Neural progenitor cell (in vitro differentiated cells): ENCODE measurements at places on chromosomes 11 and 22. TPM values are rescaled to one million over a fixed set of nuclear protein-coding genes. Genes with fewer than 3 reads are reported as not detected.

The C22orf31 gene
- not detected in 2 replicates for total RNA-seq

The RNF26 gene
- total RNA-seq, result 17.1 and 48.2 TPM in 2 replicates

The OR8G1 gene
- total RNA-seq, result not detected in 2 replicates

The EXPH5 gene
- total RNA-seq, result 0.84 and 1.4 TPM in 2 replicates

The SREBF2 gene
- 64.0 and 145 TPM in 2 replicates for total RNA-seq

The DERL3 gene
- 1.1 and 7.7 TPM in 2 replicates for total RNA-seq

The SLC7A4 gene
- 0.34 TPM in 1 of 2 replicates, not detected in the other for total RNA-seq

The FJX1 gene
- 53.3 and 155 TPM in 2 replicates for total RNA-seq

DNA sequence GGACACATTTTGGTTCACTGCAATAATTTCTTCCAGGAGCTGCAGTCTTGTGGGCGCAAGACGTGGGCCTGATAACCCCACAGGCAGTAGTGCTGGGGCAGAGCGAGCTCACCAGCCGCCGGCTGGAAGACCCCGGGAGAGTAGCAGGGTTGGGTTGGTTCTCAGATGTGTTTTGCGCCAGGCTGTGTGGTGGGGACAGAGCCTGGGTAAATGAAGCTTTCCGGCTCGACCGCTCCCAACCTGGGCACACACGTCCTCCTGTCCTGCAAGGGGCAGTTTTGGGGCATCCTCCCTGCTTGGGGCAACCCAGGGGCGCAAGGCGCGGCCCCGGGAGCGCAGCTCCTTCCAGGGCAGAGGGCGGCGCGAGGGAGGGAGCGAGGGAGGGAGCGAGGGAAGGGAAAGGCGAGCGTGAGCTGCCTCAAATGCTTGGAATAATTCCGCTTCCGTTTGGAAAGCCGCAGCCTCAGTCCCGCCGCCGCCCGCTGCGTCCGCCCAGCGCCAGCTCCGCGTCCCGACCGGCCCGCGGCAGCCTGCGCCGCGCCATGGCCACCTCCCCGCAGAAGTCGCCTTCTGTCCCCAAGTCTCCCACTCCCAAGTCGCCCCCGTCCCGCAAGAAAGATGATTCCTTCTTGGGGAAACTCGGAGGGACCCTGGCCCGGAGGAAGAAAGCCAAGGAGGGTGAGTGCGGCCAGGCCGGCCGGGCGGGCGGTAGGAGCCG, at the start of gene PARVA:
Gene PARVA, plus strand, starts transcription at position 466 of the 718 bp plus-strand sequence. Its CDS starts 77 bp downstream, at position 543.
- peak within 1 kb of the TSS; percentile 97 for H3K27ac ChIP-seq
- peak; percentile 93 for DNase-seq
- H3K36me3 ChIP-seq, result no peaks in the 10 kb centered on the region
- peak within 1 kb of the TSS; percentile 90 for H3K4me3 ChIP-seq
- H3K27me3 ChIP-seq, result peaks cover 21% of the 10 kb centered on the region

GRCh38 chr11:98736833-98737232, 283.9 kb upstream of the CNTN5 start:
- no peak overlapping the region for H3K4me3 ChIP-seq
- H3K4me1 ChIP-seq, result no peaks in the 10 kb centered on the region
- DNase-seq, result no peak
- H3K27me3 ChIP-seq, result no peaks in the 10 kb centered on the region

GRCh38 chr11:9990221-9990973, 303.6 kb downstream of the SBF2 start:
- no peak overlapping the region for H3K4me3 ChIP-seq
- no peak overlapping the region for H3K27ac ChIP-seq
- no peaks in the 10 kb centered on the region for H3K36me3 ChIP-seq
- no peak for DNase-seq

GRCh38 chr11:87097582-87097981, 59.8 kb downstream of the TMEM135 start:
- H3K36me3 ChIP-seq, result peaks cover 5% of the 10 kb centered on the region
- H3K27ac ChIP-seq, result no peak overlapping the region
- H3K27me3 ChIP-seq, result no peaks in the 10 kb centered on the region
- H3K4me3 ChIP-seq, result no peak overlapping the region
- H3K4me1 ChIP-seq, result no peaks in the 10 kb centered on the region
- peak; percentile 62 for DNase-seq

GRCh38 chr11:83744620-83745192, 458.5 kb upstream of the CCDC90B start:
- no peaks in the 10 kb centered on the region for H3K4me1 ChIP-seq
- no peak overlapping the region for H3K27ac ChIP-seq
- H3K36me3 ChIP-seq, result no peaks in the 10 kb centered on the region
- DNase-seq, result no peak
- no peaks in the 10 kb centered on the region for H3K27me3 ChIP-seq
- no peak overlapping the region for H3K4me3 ChIP-seq

- H3K27ac ChIP-seq, result no peak overlapping the region
- no peak overlapping the region for H3K4me3 ChIP-seq
- peaks cover 10% of the 10 kb centered on the region for H3K27me3 ChIP-seq
- H3K4me1 ChIP-seq, result peaks cover 3% of the 10 kb centered on the region
These were observed 20.1 kb upstream of the PANX2 start for GRCh38 chr22:50150161-50151129.

GRCh38 chr11:73324665-73325035, 16.6 kb downstream of the ARHGEF17 start:
- no peaks in the 10 kb centered on the region for H3K36me3 ChIP-seq
- no peak overlapping the region for H3K4me3 ChIP-seq
- H3K27me3 ChIP-seq, result no peaks in the 10 kb centered on the region
- peaks cover 61% of the 10 kb centered on the region for H3K4me1 ChIP-seq
- DNase-seq, result no peak

DNA sequence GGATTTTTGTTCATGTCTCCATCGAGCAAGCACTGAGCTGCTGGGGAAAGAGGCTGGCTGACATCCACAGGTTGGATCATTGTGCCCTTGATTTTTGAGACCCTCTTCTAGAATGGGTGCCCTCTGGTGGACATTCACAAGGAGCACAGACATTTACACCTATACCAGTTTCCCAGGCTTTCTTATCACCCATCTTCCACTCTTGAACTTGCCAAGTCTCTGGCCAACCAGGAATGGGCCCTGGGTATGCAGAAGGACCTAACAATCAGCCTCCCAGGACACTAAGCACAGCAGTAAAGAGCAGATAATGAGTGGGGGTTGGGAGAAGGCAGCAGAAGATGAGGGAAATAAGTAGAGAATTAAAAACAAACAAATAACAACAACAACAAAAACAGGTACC, 5.7 kb upstream of the INTS4 start:
- peaks cover 5% of the 10 kb centered on the region for H3K27me3 ChIP-seq
- no peak overlapping the region for H3K4me3 ChIP-seq
- no peaks in the 10 kb centered on the region for H3K36me3 ChIP-seq
- H3K4me1 ChIP-seq, result no peaks in the 10 kb centered on the region
- no peak overlapping the region for H3K27ac ChIP-seq

- H3K4me3 ChIP-seq, result no peak overlapping the region
- H3K27ac ChIP-seq, result no peak overlapping the region
- H3K4me1 ChIP-seq, result no peaks in the 10 kb centered on the region
- H3K36me3 ChIP-seq, result no peaks in the 10 kb centered on the region
- DNase-seq, result no peak
These were observed 570.6 kb upstream of the LARGE1 start for GRCh38 chr22:34490886-34491285.

DNA sequence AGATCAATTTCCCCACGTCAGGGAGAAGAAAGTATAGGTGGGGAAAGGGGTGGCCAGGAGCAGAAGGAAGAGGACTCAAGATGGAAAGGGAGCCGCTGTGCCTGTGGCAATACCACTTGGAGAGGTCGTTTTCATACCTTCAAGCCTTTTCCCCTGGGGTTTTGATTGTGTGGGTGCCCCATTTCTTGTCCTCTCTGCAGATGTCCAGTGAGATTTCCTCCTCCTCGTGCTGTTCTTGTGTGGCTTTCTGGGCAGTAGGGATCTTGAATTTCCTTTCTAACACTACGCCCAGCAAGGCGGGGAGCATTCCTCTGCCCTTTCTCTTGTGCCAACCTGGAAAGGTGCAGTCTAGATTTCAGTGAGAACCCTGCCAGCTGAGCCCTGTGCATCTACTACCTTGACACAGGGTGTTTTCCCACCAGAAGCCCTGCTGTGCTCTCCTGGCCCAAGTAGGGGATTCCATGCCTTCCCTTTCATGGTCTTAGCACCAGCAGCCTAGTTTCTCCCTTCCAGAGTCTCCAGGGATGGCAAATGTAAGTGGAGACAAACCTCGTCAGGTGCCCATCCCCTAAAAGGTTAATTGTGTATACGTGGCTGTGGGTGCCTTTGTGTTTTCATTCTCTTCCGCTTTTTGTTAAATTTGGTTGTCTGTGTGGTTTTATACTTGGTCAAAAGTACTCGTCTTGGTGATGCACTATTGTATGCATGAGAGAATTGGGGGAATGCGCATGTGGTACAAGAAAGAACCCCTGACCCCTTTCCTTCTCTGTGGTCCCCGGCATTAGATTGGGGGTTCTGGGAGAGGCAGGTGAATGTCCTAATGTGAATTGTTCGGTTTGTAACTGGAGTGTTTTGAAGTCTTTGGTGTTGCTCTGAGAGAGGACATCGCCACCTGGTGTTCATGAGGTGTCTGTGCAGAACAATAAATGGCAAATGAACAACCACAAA, 71.4 kb upstream of the MPEG1 start:
- no peaks in the 10 kb centered on the region for H3K27me3 ChIP-seq
- H3K36me3 ChIP-seq, result no peaks in the 10 kb centered on the region
- no peak overlapping the region for H3K4me3 ChIP-seq
- DNase-seq, result peak; percentile 59
- no peaks in the 10 kb centered on the region for H3K4me1 ChIP-seq

DNA sequence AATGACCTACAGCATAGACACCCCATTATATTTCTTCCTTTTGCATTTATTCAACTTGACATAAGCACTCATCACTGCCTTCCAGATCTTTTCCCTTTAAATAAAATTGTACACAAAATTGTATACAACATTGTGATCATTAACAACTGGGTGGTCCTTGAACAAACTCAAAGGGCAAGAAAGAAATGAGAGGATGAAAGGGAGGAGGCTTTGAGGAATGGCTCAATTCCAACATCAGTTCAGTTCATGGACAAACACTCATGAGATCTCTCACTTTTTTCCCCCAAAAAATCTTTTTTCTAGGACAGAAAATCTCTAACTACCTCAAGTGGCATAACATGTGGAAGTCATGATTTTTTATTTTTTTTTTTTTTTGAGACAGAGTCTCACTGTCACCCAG, 113.7 kb downstream of the PLEKHA7 start:
- no peaks in the 10 kb centered on the region for H3K36me3 ChIP-seq
- H3K4me1 ChIP-seq, result peaks cover 53% of the 10 kb centered on the region
- no peak for DNase-seq
- no peak overlapping the region for H3K27ac ChIP-seq
- H3K27me3 ChIP-seq, result no peaks in the 10 kb centered on the region

- no peak overlapping the region for H3K27ac ChIP-seq
- H3K4me3 ChIP-seq, result peak overlapping the region; percentile 100
- peak; percentile 54 for DNase-seq
- peaks cover 10% of the 10 kb centered on the region for H3K4me1 ChIP-seq
- H3K27me3 ChIP-seq, result peaks cover 3% of the 10 kb centered on the region
These were observed 526 bp downstream of the TPST2 start for GRCh38 chr22:26589367-26589844.

GRCh38 chr11:122098261-122098980, 17.6 kb downstream of the BLID start:
- no peak overlapping the region for H3K27ac ChIP-seq
- H3K27me3 ChIP-seq, result peaks cover 45% of the 10 kb centered on the region
- H3K4me3 ChIP-seq, result no peak overlapping the region
- no peak for DNase-seq
- no peaks in the 10 kb centered on the region for H3K36me3 ChIP-seq
- peaks cover 38% of the 10 kb centered on the region for H3K4me1 ChIP-seq

DNA sequence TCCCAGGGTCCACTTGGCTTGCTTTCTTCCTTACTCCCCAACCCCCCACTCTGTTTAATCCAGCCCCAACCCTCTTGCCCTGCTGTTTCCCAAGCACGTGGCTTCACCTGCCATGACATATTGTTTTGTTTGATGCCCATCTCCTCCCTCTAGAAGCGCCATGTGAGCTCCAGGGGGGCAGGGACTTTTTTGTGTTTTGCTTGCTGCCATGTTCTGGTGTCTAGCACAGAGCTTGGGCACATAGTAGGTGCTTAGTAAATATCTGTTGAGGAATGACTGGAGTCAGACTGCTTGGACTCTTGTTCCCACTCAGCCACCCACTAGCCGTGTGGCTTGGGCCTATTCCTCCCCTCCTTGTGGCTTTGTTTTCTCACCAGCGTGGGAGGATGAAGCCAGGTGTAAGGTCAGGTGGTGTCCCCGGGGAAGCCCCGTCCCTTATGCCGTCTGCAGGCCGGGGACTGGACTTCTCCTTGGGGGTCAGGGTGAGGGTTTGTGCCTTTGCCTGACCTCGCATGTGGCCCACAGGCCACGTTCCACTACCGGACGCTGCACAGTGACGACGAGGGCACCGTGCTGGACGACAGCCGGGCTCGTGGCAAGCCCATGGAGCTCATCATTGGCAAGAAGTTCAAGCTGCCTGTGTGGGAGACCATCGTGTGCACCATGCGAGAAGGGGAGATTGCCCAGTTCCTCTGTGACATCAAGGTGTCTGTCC, 3.8 kb downstream of the AIP start:
- no peak for DNase-seq
- no peaks in the 10 kb centered on the region for H3K36me3 ChIP-seq
- no peaks in the 10 kb centered on the region for H3K4me1 ChIP-seq
- no peak overlapping the region for H3K4me3 ChIP-seq
- no peak overlapping the region for H3K27ac ChIP-seq

DNA sequence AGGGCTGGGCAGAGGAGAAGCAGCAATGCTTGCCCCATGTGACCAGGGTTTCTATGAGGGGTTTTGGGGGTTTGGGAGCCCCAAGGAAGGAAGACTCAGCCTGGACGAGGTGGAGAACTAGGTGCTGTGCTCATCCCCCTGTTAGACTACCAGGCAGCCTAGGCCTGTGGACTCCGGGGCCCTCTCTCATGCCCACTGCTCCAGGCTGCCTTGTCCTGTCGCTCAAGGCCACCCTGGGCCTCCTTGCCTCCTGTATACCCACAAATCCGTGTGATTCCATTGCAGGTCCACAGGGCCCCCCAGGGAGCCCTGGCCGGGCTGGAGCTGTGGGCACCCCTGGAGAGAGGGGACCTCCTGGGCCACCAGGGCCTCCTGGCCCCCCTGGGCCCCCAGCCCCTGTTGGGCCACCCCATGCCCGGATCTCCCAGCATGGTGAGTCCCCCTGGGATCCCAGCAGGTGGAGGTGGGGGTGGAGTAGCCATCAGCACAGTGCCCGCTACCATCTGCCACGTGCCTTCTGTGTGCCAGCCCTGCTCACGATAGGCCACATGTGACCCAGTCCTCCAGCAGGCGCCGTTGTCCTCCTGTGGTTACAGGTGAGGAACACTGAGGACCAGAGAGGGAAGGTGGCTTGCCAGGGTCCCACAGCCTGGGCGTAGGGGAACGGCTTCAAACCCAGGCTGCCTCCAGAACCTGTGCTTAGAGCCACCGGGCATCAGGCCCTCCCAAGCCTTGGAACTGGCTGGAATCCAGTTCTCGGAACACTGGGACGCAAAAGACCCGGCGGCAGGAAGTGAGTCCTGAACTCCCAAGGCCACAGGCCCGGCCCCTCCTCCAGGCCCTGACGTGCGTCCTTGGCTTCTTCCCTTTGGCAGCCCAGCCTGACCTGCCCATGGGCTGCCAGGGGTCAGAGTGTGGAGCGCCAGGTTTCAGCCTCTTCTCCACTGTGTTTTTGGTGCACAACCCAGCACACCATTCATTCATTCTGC, 26.6 kb downstream of the EMID1 start:
- no peaks in the 10 kb centered on the region for H3K4me1 ChIP-seq
- no peak overlapping the region for H3K4me3 ChIP-seq
- no peaks in the 10 kb centered on the region for H3K27me3 ChIP-seq
- no peaks in the 10 kb centered on the region for H3K36me3 ChIP-seq
- H3K27ac ChIP-seq, result no peak overlapping the region

GRCh38 chr11:102269927-102270326, 47.4 kb upstream of the BIRC3 start:
- no peak for DNase-seq
- H3K27ac ChIP-seq, result no peak overlapping the region
- no peak overlapping the region for H3K4me3 ChIP-seq
- peaks cover 39% of the 10 kb centered on the region for H3K27me3 ChIP-seq
- no peaks in the 10 kb centered on the region for H3K36me3 ChIP-seq
- H3K4me1 ChIP-seq, result peaks cover 9% of the 10 kb centered on the region
